Keratinocyte (primary cell): ENCODE measurements at places on chromosomes 1 and 21. TPM values are rescaled to one million over a fixed set of nuclear protein-coding genes. Genes with fewer than 3 reads are reported as not detected.

DNA sequence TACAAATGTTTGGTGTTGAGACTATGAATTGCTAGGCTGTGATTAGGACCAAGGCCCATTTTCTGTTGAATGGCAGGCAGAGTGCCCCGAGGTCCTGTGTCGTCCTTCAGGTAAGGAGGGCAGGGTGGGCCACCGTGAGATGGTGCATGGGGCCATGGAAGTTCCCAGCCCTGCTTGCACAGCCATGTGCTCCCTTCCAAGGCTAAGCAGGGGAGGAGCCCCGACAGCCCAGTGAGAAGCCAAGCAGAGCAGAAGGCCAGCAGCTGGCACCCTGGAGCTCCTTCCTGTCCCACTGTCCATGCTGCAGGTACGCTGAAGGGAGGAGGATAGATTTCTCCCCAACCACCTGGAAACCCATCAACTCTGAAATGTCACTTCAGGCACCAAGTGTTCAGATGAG, 8.2 kb upstream of the NUAK2 start:
- DNase-seq = no peak

- no peak for DNase-seq
These were observed 33.6 kb downstream of the WNT2B start for GRCh38 chr1:112542206-112542973.

GRCh38 chr1:231201979-231202633, 38.9 kb upstream of the GNPAT start:
- DNase-seq = no peak

Gene ACTL8
- polyA plus RNA-seq = not detected in 3 replicates

DNA sequence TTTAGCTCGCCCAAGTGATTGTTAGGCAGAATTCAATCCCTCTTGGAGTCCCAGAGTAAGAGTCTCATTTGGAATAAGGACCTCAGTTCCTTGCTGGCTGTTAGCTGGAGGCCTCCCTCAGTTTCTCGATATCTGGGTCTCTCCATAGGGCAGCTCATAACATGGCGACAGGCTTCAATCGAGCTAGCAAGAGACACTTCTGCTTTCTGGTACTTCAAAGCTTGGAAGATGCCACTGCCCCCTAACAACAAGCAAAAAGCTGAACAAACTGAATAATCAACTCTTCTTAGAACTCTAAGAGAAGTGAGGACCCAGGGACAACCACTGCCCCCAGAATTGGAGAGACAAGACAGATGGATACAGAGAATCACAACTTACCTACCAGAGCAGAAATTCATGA, 86.2 kb downstream of the TEX35 start:
- no peak for DNase-seq

GRCh38 chr1:27000090-27000816, 6.8 kb downstream of the TRNP1 start:
- DNase-seq = no peak

DNA sequence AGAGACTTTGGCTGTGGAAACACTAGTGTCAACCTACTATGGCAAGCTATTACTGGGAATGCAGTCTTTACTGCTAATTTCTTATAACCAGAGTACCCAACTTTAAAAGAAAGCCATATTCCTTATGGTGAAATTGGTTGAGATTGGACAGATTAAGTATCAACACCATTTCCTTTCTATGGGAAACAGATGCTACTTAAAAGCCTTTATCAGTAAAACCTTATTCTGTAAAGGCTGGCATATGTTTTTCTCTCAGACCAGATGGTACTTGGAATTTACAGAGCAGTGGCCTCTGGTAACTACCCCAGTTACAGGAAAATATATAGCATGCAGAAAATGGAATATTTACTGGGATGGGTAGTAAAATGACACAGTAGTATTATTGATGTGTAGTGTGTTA, 18.8 kb downstream of the IFI44 start:
- no peak for DNase-seq

DNA sequence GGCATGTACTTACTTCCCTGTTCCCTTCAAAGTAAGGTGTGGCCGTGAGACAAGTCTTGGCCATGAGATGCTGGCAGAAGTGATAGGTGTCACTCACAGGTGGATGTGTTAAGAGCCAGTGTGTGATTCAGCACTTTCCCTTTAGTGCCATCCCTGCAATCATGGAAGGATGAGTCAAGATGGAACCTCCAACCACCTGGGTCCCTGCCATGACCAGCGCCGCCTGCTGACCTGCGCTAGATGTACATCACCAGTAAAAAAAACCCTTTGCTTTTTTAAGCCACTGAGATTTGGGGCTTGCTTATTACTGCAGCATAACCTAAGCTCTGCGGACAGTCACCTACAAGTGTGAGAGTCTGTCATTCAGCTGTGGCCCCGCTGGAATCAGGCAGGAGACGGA, 71.7 kb downstream of the TOMM20 start:
- DNase-seq = peak; percentile 90

DNA sequence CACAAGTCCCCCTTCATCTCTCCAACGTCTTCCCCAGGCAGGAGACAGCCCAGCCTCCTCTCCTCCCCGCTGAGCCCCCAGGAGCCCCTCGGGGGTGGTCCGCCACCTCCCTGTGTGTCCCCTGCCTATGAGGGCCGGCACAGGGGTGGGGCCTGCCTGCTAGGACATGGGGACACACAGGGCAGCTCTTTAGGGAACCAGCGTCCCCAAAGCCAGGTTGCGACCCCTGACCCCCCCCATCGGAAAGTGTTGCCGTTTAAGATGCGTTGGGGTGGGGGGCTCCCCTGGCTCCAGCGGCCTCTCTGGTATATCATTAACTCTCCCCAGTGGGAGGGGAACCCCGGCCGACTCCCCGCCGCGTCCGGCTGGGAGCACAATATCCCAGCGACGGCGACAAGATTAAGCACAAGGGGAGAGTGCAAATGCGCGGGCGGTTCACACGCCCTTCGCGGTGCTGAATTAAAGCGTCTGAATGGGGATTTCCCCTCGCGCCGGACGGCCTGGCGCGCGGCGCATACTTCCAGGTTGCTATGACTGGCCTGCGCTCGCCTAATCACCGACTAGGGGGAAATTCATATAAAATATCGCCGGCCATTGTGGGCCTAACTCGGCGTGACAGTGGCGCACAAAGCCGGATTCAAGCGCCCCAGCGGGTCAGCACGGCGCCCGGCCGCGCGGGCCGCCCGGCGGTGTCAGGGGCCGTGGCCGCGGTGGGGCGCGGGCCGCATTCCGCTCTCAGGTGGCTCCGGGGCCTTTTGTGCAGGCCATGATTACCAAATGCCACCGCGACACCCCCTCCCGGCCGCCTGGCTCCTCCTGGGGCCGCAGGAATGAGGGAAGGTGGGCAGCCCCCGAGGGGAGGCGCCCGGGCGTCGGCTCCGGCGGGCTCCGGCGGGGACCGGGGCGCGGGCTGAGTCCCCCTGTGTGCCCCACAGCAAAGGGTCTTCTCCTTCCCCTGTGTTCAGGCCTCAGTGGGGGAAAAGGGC, 30.9 kb downstream of the WNT3A start:
- no peak for DNase-seq

Gene LRRC7
- polyA plus RNA-seq = 0.28 to 0.35 TPM (median 0.33 TPM) in 3 replicates

- peak; percentile 21 for DNase-seq
These were observed 234.2 kb upstream of the PTBP2 start for GRCh38 chr1:96487394-96487793.

DNA sequence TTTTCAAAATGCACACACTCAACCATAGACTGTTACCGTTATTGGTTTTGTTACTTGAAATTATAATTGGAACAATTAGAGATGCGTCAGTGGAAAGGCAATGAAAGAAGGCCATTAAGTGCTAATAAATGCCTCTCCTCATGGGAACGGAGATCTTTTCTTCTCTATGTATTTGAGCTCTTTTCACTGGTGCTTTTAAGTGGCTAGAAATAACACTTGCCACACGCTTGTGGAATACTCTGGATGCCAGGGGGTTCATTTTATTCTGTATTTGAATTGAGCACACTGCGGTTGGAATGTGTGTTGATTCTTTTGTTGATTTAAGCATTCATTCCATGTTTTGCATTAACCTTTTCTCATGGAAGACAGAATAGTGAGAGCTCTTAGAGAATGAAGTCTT, 68.4 kb downstream of the DNM3 start:
- no peak for DNase-seq

DNA sequence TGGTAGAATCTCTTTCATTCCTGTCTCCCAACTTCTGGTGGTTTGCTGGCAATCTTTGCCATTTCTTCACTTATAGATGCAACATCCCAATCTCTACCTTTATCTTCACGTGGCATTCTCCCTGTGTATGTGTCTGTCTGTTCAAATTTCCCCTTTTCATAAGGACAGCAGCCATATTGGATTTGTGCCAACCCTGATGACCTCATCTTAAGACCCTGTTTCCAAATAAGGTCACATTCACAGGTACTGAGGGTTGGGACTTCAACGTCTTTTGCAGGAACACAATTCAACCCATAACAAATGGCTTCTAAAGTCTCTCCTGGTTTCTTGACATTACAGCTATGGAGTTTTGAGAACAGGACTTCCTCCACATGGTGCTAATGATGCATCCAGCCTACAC, 84.5 kb upstream of the OLIG2 start:
- no peak for DNase-seq

GRCh38 chr1:85888921-85889320, 180.7 kb upstream of the ZNHIT6 start:
- DNase-seq = no peak

Gene CBS
- polyA plus RNA-seq = 6.9 to 10.6 TPM (median 7.4 TPM) in 3 replicates

DNA sequence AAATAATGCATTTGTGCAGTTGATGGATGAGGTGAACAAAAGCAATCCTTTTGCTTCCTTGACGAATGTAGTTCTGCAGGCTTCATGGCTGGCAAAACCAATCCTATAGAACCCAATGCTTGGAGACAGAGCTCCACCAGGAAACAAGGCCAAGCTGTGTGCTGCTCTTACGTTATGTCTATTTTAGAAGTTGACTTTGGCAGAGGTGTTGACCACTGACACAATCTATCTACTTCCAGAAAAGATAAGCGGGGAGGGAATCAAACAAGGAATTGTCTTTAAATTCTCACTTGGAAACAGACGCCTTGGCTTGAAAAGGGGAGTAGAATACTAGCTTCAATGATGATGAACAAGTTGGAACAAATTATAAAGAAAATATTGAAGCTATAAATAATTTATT, 211.2 kb downstream of the SETD4 start:
- no peak for DNase-seq

GRCh38 chr1:212611000-212611948, 2.7 kb downstream of the ATF3 start:
- no peak for DNase-seq

Gene ORC1
- 1.1 to 6.5 TPM (median 5.8 TPM) in 3 replicates for polyA plus RNA-seq

- DNase-seq = no peak
These were observed 20.6 kb downstream of the COL6A2 start for GRCh38 chr21:46118316-46119143.

DNA sequence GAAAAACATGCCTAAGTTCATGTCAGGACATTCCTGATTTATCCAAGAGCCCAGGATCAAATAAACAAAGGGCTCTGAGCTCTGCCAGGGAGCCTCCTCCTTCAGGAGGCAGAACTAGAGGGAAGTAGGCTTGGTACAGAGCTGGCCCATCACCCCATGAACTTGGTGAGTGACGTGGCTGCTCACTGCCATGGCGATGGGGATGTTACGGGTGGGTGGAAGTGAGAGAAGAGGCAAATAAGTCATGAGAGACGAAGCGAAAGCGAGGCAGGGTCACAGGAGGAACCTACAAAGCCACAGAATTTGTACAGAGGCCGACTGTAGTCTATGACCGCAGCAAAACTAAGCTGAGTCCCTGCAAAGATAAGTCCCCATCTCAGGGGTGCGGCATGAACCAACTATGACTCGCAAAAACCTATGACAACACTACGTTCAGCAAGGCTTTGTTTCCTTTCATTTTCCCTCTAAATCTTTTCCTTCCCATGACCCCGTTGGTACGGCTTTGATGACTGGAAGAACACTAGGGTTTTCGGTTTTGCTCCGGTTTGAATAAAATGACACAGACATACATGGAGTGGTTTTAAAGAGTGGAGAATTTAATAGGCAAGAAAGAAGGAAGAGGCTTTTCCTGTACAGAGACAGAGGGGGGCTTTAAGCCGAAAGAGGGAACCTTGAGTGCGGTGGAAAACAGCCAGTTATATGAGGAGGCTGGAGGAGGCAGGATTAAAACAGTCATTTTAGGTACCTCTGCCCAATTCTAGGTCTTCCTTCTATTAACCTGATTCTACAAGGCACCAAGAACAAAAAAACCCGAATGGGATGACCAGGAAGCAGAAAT, 74.1 kb downstream of the CD46 start:
- DNase-seq = no peak

DNA sequence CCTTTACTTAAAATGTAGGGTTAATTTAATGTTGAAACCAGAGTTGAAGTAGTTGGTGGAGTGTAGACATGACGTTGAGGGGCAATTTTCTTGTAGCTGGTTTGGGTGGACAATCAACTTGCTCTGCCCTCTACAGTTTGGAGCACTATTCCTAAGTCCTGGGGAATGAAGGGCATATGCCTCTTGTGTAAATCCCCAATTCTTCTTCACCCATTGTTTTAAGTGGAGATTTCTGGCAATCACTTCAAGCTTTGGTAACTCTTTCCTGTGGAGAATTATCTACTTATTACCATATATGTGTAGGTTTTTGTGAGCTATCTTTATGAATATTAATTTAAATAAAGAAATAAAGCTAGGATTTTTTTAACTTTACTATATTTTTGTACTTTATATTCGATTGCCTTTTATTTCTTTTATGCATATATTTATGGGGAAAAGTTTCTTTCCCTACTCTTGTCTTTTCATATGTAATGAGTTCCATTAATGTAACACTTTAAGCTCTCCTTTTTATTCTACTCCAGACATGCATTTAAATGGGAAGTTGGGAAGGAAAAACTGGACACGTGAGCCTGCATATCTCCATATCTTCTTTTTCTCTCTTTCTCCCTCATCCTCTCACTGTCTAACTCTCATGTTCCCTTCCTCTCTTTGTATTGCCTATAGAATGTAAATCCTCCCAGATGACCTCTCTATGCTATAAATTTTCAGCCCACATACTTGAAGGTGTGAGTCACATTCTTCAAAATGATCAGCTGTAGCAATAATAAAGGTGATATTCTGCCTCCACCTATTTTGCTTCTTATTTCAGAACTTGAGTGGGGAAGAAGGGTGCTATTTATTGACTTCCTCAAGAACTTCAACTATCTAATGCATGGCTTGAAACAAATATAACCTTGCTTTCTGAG, 276.7 kb downstream of the PTPRC start:
- no peak for DNase-seq

DNA sequence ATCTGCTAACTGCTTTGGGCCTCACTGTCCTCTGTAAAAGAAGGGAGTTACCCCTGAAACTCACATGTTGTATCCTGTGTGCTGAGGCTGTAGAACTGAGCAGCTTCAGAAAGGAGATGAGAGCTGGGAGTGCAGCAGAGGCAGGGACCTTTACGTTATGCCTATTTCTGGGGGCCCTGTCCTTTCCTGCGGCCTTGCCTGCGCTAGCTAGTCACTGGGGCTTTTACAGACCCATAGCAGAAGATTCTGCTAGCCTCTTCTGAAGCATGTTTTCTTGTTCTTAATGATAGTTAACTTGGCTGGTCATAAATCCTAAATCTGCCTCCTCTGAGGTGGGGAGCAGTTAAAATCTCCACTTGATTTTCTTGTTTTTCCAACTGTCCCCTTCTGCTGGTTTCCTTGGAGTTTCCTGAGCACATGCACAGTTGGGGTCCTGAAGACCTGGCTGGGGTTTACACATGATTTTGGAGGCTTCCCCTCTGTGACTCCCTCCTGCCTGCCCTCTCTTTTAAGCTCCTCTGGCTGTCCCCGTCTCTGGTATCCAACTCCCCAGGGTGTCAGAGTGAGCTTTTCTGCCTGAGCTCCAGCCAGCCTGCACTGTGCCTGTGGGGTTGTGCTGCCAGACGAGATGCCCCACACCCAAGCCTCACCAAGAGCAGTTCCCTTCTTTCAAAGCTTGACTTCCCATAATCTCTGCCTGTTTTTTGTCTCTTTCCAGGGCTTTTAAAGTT, 76.6 kb downstream of the NOS1AP start:
- no peak for DNase-seq

Gene METTL18
- polyA plus RNA-seq = 2.4 to 6.6 TPM (median 3.6 TPM) in 3 replicates

GRCh38 chr1:5615076-5615475, 377.1 kb downstream of the NPHP4 start:
- DNase-seq = no peak
